Muscle of arm (tissue), 14 donors: ENCODE measurements at places on chromosomes 1 and 21.

- no peak for DNase-seq
Observed at GRCh38 chr1:26327956-26328362, 10.2 kb downstream of the CD52 start.

- DNase-seq = no peak
Observed at GRCh38 chr1:53379662-53380002, 51.8 kb upstream of the LRP8 start.

- no peak for DNase-seq
Observed at GRCh38 chr1:73782901-73783300, 415.1 kb downstream of the LRRIQ3 start.

GRCh38 chr1:241747992-241748391, 95.9 kb downstream of the WDR64 start:
- DNase-seq = no peak

DNA sequence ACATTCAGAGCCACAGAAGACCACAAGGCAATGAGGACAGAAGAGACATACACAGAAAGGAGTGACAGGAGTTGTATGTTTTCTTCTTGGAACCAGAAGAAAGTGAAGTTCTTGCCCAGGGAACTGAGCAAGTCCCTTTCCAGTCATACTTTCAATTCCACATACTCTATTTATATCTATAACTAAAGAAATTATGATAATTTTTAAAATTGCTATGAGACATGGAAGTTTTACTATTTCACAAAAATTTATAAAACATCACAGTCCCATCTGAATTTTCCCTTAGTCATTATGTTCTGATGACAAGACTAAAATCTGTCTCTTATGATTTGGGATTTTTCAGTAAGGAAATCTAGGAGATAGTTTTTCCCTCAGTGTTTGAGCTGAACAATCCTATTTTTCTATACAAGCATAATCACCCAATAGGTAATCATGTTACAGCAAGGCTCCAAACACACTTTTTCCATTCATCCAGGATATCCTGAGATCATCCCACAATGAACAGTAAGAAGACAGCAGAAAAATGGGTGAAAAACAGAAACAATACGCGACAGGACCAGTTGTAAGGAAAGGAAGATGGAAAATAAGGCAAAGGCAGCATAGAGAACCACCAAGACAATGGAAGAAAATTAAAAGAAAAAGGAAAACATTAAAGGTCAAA, 154.6 kb downstream of the VAV3 start:
- no peak for DNase-seq
